ENCODE measurements at places on chromosomes 5 and 9.
A peak's percentile ranks its signal among the peaks of the same experiment; 100 is the strongest.

DNA sequence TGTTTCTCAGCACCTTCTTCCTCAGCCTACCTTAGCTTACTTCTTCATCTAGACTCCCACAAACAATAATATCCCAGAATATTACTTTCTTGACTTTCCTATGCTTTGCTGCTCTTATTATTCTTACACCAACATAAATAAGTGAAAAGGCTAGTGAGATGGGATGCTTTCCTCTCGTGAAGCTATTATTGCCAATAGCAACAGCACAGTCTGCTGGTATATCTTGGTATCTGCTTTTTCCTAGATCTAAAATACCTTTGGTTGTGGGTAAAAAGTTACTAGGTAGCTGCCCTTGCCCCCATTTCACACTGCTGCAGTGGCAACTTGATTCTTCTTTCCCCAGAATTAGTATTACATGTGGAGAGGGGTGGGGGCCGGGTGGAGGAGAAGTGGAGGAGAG lies 26.1 kb upstream of the GLIPR2 start:
- no peak for DNase-seq

GRCh38 chr9:128412120-128412790 lies 8.4 kb upstream of the CERCAM start:
- peak; percentile 28 for DNase-seq

DNA sequence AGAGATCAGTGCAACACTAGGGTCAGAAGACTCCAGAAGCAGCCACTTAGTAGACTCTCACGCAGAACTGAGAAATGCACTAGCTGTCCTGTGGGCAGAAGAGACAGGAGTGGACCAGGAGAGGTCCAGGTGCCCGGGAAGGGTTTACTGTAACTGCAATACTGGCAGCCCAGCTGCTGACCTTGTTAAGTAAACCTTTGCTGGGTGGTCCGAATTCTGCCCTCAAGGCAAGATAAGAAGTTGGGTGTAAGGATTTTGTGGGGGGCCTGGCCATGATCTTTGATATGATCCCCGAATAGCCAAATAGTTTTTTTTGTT lies 91.3 kb downstream of the PDE6A start:
- DNase-seq = no peak

GRCh38 chr9:79221084-79221483 lies 350.7 kb upstream of the TLE4 start:
- DNase-seq = no peak

All from activated CD4-positive, alpha-beta T cell treated with anti-CD3 and anti-CD28 coated beads for 1 hour (primary cell).